Inflammatory macrophage (primary cell): ENCODE measurements at places on chromosomes 1 and 21.

- peak; percentile 37 for DNase-seq
Measured at GRCh38 chr1:109274533-109275476, 8.1 kb downstream of the PSRC1 start.

DNA sequence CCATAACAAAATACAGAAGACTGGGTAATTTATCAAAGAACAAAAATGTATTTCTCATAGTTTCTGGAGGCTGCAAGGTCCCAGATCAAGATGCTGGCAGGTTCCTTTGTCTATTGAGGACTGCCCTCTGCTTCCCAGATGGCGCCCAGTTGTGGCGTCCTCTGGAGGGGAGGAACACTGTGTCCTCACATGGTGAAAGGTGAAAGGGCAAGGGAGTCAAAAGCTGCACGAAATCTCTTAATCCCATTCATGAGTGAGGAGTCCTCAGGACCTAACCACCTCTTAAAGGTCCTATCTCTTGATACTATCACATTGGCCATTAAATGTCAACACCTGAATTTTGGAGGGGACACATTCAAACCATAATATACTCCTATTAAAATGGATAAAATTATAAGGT lies 79.3 kb upstream of the IRF2BP2 start:
- DNase-seq = no peak

GRCh38 chr1:3750741-3751140 lies 1.5 kb upstream of the CCDC27 start:
- DNase-seq = no peak

- DNase-seq = no peak
Measured at GRCh38 chr1:220565670-220566069, 37.7 kb downstream of the MARK1 start.

DNA sequence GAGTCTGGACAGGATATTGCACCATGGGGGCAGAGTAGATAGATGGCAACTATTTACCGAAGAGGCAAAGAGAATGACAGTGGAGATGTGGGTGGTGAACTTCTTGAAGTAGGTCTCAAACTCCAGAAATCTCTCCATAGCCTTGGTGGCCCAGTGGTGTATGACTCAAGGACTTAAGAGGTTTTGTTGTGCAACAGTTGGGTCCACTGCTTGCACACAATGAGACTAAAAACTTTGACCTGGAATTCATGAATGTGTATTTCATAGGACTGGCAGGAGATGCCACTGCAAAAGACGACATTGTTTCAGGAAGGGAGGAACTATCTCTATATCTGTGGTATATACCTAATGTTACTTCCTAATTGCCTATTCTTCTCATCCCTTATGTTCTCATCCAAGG lies 75.9 kb downstream of the ZSCAN20 start:
- no peak for DNase-seq

DNA sequence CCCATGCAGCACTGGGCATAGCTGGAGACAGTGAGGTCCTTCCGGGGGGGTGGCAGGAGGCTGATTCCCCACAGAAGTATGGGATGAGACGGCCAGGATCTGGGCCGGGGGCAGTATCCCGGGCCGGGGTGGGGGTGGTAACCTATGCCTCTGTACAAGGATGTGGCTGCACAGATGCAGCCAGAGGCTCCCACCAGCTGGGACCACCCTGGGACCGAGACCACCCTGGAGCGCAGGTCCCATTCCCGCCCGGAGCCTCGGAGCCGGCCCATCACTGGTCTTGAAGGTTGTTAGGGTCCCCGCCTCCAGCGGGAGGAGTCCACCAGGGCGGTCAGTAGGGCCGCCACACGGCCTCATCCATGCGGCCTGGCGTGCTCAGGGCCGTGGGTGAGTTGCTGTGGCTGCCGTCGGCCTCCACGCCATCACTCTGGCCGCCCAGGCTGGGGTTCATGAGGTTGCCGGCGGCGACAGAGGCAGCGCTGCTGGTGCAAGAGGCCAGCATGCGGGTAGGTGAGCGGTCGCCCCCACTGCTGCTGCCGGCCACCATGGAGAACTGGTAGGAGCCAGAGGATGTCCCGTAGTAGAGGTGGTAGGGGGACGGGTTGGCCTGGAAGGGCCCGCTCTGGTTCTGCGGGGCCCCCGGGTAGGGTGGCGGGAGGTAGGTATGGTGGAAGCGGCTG lies 28.1 kb downstream of the RUNX3 start:
- DNase-seq = no peak
